ENCODE measurements at places on chromosomes 4 and X.
A peak's percentile ranks its signal among the peaks of the same experiment; 100 is the strongest.

DNA sequence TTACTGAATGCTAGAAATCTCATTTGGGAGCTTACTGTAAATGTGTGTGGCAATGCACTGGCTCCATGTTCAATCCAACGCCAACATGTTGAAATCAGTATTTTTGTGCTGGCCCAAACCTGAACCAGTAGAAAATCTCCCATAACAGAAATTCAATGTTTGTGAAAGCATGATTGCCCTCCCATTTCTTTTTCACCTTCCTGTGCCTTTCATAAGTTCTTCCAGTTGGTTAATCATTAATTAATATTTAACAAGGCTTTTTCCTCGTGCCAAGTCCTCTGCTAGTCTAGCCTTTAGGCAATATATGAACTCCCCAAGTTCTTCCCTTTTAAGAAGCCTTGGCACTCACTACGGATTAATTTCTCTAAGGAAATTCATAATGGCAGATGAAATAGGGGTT is 1.3 kb upstream of the PLS3 start:
- no peak for DNase-seq

DNA sequence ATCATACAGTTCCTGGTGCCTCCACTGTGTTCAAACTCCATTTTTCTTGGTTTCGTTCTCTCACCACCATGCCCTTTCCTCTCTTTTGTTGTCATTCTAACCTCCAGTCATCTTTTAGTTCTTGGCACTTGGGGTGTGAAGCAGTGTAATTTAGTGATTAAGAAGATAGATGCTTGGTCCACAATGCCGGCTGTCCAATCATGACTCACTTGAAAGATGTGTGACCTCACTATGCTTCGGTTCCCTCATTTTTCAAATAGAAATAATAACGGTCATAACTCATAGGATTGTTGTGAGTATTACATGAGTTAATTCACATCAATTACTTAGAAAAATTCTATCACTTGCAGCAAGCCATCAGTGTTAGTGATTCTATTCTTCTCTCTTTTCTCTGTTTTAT is 327.8 kb downstream of the ADGRL3 start:
- peak; percentile 11 for DNase-seq

GRCh38 chr4:19636451-19636850 is 615.3 kb upstream of the SLIT2 start:
- DNase-seq: no peak

GRCh38 chrX:54495814-54496516 is at the start of gene FGD1:
Gene FGD1 (minus strand): TSS chrX:54496234. CDS start chrX:54495432, 802 bp downstream.
- peak; percentile 38 for DNase-seq

DNA sequence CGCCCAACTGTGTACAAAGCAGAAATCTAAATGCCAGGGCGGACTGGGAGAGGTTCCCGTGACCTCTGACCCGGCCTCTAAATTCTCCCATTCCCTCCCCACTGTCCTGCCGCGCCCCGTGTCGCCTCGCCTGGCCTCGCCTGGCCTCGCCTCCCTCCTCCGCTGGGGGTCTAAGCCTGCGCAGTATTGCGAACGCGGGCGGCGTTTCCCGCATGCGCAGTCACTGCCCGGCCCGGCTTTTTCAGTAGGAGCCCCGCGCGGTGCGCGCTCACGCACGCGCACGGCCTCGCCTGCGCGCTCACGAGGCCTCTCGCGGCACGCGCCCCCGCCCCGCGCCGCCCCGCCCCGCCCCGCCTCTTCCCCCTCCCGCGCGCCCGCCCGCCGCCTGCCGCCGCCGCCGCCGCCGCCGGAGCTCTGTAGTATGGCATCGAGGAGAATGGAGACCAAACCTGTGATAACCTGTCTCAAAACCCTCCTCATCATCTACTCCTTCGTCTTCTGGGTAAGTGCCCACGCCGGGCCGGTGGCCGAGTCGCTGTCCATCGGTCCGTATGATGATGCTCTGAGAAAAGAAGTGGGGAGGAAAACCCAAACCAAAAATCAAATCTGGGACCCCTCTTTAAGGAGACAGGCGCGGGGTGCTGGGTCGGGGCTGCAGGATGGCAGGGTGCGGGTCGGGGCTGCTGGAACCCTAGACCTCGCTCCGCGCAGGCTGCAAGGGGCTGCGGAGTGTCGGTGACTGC is at the start of gene TSPAN7:
TSS of gene TSPAN7 (plus strand) at position 417 of the 743 bp plus-strand sequence. CDS start at position 422, 5 bp downstream.
- peak; percentile 56 for DNase-seq

DNA sequence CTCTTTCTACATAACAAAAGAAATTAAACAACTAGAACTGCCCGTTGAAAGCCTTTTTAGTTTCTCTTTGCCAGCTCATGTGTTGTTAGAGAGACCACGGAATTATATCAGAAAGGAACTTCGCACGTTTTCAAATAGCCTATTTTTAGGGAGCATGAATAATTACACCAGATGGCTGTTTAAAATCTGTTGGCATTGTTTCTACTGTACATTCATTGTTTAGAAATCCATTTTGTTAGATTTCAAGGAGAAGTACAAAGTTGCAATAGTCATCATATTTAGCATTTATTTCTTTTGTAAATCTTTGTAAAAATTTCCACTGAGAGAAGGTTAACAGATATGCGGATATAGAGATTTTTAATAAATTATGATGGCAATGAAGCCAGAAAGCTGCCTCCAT is 403.0 kb upstream of the HS3ST1 start:
- DNase-seq: no peak

- peak; percentile 67 for DNase-seq
These were observed 26.7 kb downstream of the FAM156B start for GRCh38 chrX:52923781-52924241.

DNA sequence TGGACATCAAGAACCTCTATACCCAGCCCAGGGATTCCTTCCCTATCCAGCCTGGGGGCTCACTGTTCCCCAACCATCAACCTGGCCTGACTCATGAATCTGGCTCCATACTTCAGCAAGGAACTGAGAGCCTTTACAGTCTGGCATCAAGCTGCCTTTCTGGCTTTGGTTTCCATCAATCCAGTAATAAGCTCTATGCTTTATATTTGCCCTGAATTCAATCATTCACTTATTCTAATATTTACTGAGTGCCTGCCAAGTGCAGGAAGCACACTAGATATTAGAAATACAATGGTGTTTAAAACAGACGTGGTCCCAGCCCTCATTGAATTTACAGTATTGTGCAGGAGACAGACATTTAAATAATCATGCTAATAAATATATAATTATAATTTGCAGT is 114.8 kb upstream of the PLAC1 start:
- DNase-seq: no peak

DNA sequence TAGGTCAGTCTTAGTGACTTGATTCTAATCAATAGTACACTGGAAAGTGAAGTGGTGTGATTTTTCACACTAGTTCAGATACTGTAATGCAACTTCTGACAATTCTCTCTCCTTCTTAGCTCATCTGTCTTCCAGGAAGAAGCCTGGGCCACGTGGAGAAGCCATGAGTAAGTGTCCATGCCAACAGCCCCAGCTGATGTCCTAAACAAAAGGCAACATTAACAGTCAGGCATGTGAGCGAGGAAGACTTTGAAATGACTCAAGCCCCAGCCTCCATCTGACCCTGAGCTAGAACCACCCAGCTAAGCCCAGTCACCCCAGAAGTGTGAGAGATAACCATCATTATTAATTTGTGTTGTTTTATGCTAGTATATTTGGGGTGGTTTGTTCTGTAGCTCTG is 115.7 kb upstream of the MAGEB16 start:
- peak; percentile 1 for DNase-seq

DNA sequence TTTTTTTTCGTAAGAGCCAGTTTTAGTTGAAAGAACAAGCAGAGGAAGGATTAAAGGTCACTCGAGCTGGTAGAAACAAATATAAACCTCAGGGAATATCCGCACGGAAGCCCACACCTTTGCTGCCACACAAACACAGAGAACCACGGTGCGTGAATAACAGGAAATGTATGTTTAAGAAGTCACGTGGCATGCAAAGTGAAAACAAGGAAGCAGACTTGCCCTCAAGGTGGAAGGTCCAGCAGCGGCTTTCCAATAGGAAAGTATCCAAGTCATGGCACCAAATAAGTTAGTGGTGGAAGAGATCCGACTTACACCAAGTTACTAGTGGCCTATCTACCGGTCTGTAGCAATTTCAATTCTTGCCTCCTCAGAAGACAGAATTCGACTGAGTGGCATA is 215.5 kb downstream of the HHIP start:
- no peak for DNase-seq

DNA sequence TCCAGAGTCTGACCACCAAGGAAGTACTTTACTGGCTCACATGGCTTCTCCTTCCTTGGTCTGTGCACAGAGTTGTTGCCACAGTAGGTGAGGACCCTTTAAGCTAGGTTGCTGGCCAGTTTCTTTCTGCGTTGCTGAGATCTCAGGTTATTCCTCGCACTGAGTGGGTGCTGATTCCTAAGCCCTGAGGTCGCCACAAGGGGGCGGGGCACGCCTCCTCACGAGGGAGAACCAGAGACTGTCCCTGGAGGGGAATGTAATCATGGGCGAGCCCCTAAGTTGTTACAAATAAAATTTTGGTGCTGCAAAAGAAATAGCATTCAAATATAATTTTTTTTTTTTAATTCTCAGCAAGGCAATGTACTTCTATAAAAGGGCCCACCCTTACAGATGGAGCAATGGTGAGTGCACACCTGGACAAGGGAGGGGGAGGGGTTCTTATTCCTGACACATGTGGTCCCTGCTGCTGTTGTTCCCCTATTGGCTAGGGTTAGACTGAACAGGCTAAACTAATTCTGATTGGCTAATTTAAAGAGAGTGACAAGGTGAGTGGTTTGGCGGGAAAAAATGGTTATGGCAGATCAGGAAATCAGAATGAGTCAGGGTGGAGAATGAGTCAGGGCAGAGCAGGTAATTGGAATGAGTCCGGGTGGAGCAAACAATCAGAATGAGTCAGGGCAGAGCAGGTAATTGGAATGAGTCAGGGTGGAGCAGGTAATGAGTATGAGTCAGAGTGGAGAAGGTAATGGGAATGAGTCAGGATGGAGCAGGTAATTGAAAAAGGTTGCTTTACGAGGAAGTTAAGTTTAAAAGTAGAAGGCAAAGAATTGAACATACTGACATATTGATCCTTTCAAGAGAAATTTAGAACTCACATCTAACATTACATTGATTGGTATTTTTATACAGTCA is 107.5 kb downstream of the VSIG4 start:
- DNase-seq: no peak

- peak; percentile 15 for DNase-seq
These were observed 17.8 kb downstream of the MFAP3L start for GRCh38 chr4:170008371-170008770.

- DNase-seq: no peak
These were observed 393.4 kb upstream of the NDST3 start for GRCh38 chr4:117640836-117641235.

DNA sequence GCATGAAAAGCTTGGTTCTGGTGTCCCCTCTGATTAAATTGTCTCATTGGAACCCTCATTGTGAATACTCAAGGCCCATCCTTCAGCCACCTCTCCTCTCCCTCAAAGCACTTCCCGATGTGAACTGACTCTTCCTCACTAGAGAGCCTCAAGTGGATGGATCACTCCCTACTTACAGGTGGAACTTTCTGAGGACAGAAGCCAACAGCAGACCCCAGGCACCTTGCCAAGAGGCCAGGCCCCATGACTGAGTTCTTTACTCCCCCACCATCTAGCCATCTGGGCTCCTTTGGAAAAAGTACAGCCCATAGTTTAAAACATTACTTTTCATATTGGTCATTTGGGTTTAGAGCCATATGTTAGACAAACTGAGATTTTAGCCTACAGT is 224.1 kb downstream of the SHROOM3 start:
- no peak for DNase-seq

GRCh38 chr4:141331534-141332358 is 111.1 kb downstream of the ZNF330 start:
- DNase-seq: no peak

GRCh38 chr4:105327956-105328355 is 145.9 kb downstream of the PPA2 start:
- no peak for DNase-seq

DNA sequence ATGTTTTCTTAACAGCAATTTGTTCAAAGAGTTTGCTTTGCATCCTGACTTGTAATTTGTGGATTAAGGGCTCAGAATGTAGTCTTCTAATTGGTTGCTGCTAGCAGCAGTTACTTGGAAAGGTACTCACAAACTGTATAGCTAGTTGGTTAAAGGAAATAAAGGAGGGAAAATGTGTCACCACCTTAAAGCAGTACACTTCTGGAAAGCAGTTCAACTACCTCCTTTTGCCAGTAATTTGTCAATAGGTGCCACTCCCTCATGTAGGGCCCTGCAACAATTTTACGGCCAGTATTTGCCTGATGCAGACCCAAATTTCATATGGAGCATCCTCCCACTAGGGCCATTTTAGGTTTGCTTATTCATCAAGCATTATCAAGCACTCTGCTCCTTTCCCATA is 20.8 kb downstream of the AMOT start:
- DNase-seq: no peak

GRCh38 chrX:19792412-19792811 is 95.0 kb downstream of the SH3KBP1 start:
- DNase-seq: no peak

DNA sequence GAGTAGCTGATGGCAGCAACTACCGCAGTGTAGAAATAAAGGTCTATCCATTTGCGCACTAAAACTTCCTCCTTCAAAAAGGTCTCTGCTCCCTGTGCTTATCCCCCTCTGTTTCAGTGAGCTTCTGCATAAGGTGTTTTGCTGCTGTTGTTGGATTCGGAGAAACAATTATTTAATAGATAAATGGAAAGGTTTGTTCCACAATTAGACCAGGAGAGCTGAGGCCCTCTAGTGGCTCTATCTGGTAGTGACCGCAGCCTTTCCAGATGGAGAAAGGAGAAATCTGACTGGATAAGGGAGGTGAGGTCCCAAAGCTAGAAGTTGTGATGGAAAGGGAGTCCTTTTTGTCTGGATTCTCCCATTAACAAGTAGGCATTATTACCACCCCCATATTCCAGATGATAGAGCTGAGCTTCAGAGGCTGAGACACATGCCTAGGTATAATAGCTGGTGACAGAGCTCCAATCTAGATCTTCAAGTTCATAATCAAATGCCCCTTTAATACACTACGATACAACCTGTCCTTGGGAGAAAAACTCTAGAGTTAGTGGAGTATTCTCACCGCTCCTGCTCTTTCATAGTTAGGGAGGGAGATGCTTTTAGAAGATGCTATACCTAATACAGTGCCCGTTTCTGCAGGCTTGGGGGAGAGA is 5.1 kb upstream of the GABRQ start:
- DNase-seq: peak; percentile 31

- DNase-seq: peak; percentile 76
These were observed 73.7 kb downstream of the SHROOM2 start for GRCh38 chrX:9859711-9860555.

DNA sequence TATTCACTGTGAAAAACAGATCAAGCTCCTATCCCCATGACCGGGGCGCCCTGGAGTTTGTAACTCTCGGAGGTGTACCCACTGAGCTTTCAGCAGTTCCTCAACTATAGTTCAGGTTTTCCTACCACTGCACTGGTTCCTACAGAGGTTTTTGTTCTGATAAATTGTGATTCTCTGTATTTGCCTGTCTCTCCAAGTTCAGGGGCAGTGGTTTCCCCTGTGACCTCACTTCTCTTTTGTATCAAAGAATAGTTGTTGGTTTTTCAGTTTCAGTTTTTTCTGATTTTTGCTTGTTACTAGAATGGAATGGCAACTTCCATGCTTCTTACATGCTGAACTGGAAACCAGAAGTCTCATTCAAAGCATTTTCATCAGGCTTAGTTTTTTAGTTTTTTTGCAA is 56.8 kb upstream of the PLS3 start:
- no peak for DNase-seq

- no peak for DNase-seq
These were observed 349.0 kb downstream of the MID1IP1 start for GRCh38 chrX:39150220-39150619.

- no peak for DNase-seq
These were observed 511 bp upstream of the NKX6-1 start for GRCh38 chr4:84499624-84499982.

GRCh38 chrX:97175147-97175546 is 291.4 kb downstream of the RPA4 start:
- DNase-seq: no peak

Data from iris pigment epithelial cell (primary cell).